ENCODE measurements at places on chromosomes 2 and 18.

GRCh38 chr18:9683418-9684396 lies 24.4 kb upstream of the RAB31 start:
- DNase-seq: peak; percentile 76

- DNase-seq: no peak
Observed at GRCh38 chr2:158620656-158621055, 163.9 kb downstream of the PKP4 start.

GRCh38 chr2:189217541-189217940 lies 38.0 kb upstream of the COL5A2 start:
- DNase-seq: peak; percentile 92

DNA sequence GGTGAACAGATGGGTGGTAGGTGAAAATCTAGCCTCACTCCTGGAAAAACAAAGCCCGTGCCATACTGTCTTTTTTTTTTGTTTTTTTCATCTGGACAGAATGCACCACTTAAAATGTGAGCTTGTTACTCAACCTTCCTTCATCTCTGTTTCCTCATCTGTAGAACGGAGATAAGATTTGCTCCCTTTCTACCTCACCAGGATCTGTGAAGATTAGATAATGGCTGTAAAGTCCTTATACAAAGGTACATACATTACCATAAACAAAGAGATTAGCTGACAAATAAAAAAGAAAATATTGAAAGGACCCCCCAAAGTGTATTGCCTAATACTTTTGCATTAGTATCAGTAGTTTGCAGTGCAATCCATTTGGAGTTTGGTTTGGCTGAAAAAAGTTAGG lies 75.4 kb upstream of the ZEB2 start:
- no peak for DNase-seq

GRCh38 chr2:26173776-26174482 lies 1.0 kb downstream of the GAREM2 start:
- DNase-seq: no peak

- DNase-seq: no peak
Observed at GRCh38 chr2:227179988-227180685, 15.7 kb downstream of the COL4A3 start.

DNA sequence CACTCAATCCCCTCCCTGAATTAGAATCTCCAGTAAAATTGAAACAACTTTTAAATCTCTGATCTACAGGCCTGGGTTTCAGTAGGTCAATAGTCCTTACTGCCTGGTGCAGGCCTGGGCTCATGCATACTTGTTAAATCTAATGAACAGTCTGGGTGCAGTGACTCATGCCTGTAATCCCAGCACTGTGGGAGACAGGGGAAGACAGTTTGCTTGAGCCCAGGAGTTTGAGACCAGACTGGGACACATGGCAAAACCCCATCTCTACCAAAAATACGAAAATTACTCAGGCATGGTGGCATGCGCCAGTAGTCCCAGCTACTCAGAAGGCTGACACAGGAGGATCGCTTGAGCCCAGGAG lies 94.7 kb upstream of the SP3 start:
- peak; percentile 51 for DNase-seq

DNA sequence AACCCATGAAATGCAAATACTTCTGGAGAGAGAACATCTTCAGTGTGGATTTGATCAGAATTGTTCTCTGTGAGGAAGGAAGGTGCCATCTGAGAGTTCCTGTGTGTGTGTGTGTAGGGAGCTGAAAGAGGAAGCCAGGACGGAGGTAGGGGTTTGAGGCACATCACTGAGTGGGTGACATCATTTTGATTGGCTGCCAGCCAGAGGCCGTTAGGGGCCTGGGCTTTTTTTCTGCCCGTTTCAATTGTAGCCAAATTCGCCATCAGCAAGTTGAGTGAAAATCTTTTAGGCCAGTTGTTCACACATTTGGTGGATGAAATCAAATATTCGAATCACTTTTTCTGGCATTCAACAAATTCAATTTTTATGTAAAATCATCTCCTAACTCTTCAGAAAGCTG lies 48.9 kb downstream of the TSN start:
- peak; percentile 49 for DNase-seq

DNA sequence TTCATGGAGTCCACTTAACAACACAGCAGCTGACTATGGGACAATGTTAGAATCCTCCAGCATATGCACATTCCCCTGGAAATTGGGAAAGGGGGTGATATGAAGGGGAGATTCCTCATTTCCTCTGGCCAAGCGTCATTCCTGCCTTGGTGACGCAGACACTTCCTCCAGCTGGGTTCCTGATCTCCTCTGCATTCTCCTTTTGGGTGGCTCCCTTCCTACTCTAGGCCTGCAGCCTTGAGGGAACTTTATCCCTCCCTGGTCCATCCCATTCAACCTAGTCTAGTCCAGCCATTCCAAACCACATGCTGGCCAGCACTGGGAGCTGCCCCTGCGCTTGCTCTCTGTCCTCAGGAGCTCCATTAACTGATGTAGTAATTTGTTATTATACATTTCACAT lies 216.8 kb downstream of the VAPA start:
- DNase-seq: peak; percentile 46

DNA sequence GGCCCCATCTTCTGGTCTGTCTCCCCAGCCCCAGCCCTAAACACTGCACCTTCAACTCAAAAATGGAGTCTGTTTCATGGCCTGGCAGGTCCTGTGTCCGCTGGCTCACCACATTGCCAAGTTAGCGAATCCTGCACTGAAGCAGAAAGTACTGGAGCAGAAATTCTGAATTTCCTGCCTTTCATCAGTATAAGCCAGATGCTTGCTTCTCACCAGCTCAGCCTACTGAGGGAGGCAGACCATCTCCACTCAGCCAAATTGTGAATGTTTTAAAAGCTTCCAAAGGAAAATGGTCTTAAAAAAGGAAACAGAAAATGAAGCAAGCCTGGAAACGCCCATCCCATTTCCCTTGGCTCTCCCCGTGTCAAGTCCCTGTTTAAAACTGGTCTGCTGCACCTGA lies 157.8 kb downstream of the C1D start:
- no peak for DNase-seq

DNA sequence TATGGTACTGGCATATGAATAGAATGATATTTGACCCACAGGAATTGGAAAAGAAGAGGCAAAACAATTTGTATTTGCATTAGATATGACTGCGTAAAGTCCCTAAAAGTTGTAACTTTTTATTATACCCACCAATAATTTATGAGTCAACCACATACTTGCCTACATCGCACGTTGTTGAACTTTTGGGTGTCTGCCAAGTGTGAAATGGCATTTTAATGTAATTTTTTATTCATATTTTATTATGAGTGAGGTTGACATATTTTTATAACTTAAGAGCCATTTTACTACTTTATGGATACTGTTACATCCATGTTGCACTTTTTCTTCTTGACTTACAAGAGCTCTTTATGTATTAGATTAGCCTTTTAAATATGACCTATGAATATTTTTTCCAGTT lies 4.6 kb downstream of the DSC2 start:
- DNase-seq: no peak

DNA sequence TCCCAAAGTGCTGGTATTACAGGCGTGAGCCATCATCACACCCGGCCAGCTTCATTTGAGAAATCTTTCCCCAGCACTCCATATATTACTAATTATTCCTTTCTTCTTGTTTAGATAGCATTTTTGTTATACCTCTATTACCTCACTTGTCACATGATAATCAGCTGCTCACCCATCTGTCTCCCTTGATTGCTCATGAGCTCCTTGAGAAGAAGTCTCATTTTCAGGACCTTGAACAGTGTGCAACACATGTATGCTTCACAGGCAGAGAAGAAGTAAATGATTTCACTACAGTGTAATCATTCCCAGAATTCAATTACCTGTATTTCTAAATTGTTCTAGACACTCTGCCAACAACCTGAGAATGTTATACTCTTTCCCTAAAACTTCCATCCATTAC lies 6.2 kb downstream of the PAIP2B start:
- DNase-seq: no peak

- peak; percentile 94 for DNase-seq
Observed at GRCh38 chr2:186544255-186544675, 45.6 kb upstream of the ITGAV start.

DNA sequence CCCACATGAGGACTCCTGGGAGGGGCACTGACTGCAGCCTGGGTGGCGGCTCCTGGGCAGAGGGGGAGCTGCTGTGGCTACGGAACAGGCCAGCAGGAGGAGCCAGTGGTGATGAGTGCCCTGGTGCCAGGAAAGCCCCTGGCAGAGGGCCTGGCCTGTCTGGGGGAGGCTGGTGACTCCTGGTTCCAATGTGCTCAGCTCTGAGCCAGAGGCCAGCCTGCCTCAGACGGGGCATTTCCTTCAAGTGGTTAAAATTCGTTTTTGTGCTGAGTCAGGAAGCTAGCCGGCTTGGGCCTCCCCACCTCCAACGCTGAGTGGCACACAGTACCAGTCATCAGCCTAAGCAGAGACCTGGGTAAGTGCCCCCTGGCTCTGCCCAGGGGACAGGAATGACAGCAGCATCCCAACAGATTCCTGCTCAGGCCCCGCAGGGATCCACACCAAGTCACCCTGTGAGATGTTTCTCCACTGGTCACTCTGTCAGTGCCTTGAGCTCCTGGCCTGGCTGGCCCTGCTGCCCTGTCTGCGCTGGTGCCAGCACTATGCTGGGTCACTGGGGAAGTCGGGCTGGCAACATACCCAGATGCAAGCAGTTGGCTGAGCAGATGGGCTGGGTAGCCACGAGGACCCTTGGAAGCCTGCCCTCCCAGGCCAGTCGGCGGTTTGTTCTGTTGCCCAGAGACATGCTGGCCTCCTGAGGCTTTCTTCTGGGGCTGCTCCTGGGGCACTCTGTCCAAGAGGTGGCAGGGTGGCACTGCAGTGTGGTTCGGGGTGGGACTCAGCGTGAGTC lies 7.1 kb upstream of the KLF11 start:
- peak; percentile 40 for DNase-seq

GRCh38 chr18:9437021-9437437 lies 38.3 kb upstream of the RALBP1 start:
- peak; percentile 81 for DNase-seq

GRCh38 chr2:1799174-1799573 lies 54.9 kb upstream of the PXDN start:
- DNase-seq: no peak

DNA sequence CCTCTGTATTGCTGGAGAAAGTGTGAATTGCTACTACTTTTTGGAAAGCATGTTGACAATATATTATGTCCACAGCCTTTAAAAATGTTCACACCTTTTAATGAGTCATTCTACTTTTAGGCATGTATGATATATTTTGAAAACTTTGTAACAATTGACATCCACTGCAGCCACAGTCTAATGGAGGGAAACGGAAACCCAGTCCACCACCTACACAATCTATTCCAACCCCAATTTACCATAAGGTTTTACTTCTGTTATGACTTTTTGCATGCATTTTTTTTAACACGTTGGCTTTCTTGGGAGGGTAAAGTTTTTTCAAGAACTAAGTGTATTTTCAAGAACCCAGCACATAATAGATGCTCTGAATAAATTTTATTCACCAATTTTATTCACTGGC lies 38.5 kb upstream of the ATP8B1 start:
- no peak for DNase-seq

DNA sequence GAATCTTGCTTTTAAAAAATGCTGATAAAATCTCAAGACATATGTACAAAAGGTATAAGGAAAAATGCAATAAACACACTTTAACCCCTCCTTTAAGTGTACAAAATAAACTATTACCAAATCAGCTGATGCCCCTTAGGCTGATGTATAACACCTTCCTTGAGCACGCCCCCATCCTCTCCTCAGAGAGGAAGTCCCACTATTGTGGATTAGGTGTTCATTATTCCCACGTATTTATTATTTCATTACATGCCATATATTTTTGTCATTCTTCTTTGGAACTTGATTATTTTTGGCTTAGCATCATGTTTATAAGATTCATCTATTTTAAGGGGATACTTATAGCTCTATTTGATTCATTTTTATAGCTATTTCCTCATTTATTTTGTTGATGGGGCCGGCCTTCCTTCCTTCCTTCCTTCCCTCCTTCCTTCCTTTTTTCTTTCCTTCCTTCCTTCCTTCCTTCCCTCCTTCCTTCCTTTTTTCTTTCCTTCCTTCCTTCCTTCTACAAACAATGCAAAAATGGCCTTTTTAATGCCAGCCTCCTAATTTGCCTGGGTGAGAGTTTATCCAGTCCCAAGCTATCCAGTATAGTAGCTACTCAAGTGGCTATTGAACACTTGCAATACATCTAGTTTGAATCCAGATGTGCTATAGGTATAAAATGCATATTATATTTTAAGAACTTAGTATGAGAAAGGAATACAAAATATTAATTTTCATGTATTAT lies 4.0 kb downstream of the SERPINB13 start:
- DNase-seq: no peak

DNA sequence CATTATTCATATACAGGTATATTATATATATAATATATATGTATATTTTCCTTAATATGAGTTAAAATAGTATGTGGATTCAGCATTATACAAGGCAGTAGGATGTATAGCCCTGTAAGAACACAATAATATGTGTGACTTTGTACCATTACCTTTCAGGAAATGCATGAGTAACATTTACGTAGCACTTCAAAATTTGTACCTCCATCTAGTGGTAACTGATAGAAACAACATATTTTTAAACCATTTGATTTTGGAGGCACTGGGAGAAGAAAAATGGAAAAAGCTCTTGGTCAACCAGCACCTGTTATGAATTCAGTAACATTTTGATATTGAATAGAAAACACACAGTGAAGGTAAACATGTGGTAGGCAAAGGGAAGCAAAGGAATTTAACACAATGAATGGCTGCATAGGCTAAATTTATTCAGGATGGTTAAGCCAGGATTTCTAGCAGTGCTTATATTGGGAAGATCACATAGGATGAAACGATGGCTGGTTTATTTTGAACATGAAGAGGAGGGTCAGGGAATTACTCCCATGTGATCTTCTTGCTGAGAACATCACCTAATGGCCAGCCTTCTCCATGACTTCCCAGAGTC lies 565.5 kb downstream of the CCDC85A start:
- peak; percentile 56 for DNase-seq

- no peak for DNase-seq
Observed at GRCh38 chr2:174664084-174664759, 66.6 kb upstream of the WIPF1 start.

- DNase-seq: peak; percentile 17
Observed at GRCh38 chr2:28951910-28952835, 28.9 kb upstream of the TOGARAM2 start.

- no peak for DNase-seq
Observed at GRCh38 chr18:12393998-12394397, 13.7 kb upstream of the PRELID3A start.

DNA sequence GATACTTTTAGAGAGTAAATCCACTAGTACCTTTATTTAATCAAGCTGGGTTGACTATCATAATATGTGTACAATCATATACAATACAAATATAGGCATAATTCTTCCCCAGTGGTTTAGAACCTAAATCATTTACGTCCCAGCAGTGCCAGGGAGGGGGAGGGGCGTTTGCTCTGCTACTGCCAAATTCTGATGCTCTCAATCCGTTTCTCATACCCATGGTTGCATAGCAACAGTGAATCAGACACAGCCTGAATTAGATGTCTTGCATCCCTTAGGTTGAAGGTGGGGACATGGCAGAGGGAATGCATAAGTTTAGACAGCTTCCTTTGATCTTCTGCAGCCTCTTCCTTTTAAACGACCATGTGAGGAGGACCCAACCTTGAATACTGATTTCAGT lies 135.4 kb downstream of the ABCA12 start:
- peak; percentile 51 for DNase-seq

- peak; percentile 34 for DNase-seq
Observed at GRCh38 chr2:143850084-143850483, 669.8 kb downstream of the ZEB2 start.

GRCh38 chr2:8352989-8353388 lies 328.9 kb upstream of the ID2 start:
- DNase-seq: no peak

GRCh38 chr2:227414846-227415245 lies 27.1 kb upstream of the SCYGR1 start:
- DNase-seq: peak; percentile 40

GRCh38 chr2:129779783-129780182 lies 199.7 kb upstream of the RAB6C start:
- no peak for DNase-seq

Data from fibroblast of skin of right biceps (primary cell).